Stimulated activated CD4-positive, alpha-beta T cell treated with anti-CD3 and anti-CD28 coated beads, Interleukin-15, amount 100 ng/mL, for 48 hours (primary cell): ENCODE measurements at places on chromosomes 13 and 19.

- DNase-seq, result no peak
These were observed 44.2 kb downstream of the CHST8 start for GRCh38 chr19:33665776-33666595.

GRCh38 chr19:46784262-46785053, 3.9 kb downstream of the SLC1A5 start:
- peak; percentile 70 for DNase-seq

DNA sequence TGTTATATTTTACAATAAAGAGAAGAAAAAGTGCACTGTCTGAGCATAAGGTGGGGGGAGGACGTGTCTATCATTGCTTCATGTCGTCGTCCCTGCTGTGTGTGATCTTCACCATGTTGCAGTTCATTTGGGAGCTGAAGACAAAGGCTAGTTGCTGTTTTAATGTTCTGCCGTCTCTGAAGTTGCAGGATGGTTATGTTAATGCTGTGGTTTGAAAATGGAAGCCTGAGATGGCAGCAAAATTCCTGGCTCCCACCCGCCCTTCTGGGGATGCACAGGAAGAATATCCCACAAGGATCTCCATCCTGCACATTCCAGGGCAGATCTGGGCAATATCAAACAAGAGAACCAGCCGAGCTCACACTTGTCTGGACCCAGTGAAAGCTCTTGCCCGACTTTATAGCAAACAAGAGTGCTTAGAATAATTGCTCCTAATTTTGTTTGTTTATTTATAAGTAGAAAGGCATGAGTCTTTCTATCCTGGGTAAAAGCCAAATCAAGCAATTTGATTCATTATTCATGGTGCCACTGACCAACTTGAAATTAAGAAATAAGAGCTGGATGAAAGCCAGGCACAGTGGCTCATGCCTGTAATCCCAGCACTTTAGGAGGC, 110.3 kb upstream of the ABCC4 start:
- no peak for DNase-seq

GRCh38 chr19:17418710-17419109, 1.1 kb upstream of the MVB12A start:
- DNase-seq, result no peak

- no peak for DNase-seq
These were observed 9.8 kb upstream of the CEACAM18 start for GRCh38 chr19:51468545-51468920.

DNA sequence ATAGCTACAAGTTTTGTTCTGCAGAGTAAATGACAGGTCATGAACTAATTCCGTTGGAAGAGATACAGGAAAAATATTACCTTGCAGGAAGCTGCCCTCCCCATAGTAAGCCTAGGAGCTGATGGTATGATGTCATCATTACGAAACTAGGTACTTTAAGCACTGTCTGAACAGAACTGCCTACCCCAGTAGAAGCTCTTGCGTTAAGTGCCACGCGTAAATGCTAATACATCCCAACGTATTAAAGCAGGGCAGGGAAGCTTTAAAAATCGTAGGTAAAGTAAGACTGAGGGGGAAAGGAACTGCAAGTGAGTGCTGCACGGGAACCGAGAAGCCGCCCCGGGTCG, 572 bp downstream of the UGGT2 start:
- DNase-seq, result no peak

GRCh38 chr19:7638802-7639465, 2.0 kb downstream of the STXBP2 start:
- no peak for DNase-seq

GRCh38 chr19:28075229-28075628, 1137.7 kb downstream of the UQCRFS1 start:
- DNase-seq, result no peak

DNA sequence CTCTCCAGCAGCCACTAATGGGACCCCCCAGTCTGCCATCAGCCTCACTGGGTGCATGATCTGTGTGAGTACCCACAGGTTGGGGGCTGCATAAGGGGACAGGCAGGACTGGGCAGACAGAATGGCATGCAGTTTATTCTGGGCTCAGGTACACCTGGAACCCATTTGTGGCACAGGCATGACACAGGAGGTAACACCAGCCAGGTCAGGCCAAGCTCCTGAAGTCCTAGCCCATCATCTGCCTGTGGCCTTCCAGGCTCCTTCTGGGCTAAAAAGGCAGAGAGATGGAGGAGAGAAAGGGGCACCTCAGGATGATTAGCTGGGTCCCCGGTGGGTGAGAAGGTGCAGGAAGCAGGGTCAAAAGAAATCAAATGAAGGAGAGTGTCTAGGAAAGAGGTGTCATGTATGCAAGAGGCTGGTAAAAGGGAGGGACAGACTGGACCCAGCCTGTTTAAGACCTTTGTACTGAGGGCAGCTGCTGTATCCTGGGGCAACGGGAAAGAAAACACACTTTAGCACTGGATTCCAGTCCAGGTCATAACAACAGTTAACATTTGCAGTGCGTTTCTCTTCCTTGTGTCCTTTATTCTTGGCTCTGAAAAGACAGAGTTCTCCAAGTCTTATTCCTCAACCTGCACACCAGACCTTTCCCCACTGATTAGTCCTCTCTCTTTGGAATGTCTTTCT, 20.2 kb upstream of the DGKH start:
- no peak for DNase-seq

GRCh38 chr19:7328647-7329046, 20.1 kb upstream of the ARHGEF18 start:
- DNase-seq, result no peak

DNA sequence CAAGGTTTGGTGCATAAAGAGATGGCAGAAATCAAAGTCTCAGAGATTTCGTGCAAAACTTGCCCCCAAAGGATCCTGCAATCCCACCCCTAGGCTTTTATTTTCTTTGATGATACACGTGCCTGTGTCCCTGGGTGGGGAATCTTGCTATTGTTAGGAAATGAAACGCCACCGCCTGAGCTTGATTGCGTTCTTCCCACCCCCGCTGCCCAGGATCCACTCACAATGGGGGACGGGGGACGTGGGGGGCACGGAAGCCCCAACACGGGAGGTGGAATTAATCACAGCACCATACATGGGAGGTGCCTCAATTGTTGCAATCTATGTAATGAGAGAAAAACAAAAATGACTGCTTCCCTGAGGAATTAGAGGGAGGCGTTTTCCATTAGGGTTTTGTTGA, 39.6 kb downstream of the ZNRF4 start:
- no peak for DNase-seq

DNA sequence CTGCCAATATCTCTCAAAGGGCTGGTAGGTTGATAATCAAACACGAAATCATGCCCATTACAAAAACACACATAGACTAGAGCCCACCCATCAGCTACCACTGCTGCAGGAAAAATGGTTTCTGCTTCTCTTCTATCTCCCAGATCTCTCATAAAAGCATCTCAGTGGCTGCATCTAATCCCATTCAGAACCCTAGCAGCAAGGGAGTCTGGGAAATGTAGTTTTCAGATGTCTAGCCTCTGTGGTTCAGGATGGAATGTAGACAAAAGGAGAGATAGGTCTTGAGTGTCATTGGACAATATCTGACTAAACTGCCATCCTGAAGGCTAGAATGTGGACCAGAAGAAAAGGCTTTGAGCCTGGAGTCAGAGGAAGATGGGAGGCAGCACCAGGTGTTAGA, 32.1 kb downstream of the RDH8 start:
- no peak for DNase-seq

DNA sequence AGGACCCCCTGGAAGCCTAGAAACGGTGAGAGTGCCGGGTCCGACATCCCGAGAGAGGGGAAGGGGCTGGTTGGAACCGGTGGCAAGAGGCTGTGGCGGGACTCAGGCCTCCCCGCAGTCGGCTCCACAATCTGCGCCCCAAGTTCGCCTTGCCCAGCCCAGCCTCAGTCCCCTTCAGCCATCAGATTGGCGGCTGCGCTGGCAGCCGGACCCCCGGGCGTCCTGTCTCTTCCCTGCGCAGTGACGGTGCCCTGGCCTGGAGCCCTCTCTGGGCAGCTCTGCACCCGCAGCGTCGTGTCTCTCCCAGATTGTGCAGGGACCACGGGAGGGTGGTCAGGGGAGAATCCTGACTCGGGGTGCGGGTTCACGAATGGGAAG, 315 bp downstream of the ZNF492 start:
- DNase-seq, result no peak

GRCh38 chr13:85334187-85334586, 465.0 kb downstream of the SLITRK6 start:
- no peak for DNase-seq

GRCh38 chr13:77345150-77345780, 18.4 kb upstream of the MYCBP2 start:
- no peak for DNase-seq

DNA sequence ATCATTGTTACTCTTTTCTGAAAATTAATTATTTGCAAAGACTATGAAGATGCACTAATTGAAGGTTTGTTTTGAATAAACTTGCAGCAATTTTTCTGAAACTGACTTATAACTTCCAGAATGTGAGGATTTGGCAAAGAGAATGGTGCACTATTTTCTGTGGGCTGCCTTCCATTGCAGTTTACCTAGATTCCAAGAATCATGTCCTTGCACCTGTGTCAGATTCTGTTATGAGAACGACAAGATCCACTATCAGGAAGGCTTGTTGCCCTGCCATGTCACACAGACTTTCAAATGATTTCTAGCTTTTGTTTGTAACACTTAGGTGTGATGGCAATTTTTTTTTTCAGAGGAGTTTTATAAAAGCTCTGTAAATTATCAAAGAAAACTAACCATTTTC, 5.6 kb upstream of the SLAIN1 start:
- DNase-seq, result no peak

DNA sequence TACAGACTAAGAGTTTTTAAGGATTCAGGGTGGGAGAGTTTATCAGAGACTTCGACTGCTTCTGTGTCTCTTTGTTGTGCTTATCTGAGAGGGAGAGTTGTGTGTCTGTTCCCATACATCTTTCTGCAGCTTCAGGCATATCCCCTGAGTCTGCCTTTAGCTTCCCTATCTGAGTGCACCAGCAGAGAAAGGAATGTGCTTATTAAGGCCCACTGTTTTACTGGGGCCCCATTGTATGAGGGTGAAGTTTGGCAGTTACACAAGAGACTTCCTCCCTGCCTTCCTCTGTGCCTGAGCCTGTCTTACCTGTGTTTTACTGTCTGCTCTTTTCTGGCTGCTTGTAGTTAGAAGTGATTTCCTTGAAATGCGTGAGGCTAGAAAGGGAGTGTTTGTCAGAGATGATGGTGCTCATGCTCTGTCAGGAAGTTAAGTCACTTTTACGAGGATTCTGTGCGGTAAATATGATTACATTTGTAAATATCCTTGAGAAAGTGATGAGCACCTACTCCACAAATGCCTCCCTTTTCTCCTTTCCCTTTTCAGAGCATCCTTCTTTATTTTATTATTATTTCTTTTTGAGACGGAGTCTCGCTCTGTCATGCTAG, 1228.9 kb upstream of the MIR17HG start:
- DNase-seq, result no peak

DNA sequence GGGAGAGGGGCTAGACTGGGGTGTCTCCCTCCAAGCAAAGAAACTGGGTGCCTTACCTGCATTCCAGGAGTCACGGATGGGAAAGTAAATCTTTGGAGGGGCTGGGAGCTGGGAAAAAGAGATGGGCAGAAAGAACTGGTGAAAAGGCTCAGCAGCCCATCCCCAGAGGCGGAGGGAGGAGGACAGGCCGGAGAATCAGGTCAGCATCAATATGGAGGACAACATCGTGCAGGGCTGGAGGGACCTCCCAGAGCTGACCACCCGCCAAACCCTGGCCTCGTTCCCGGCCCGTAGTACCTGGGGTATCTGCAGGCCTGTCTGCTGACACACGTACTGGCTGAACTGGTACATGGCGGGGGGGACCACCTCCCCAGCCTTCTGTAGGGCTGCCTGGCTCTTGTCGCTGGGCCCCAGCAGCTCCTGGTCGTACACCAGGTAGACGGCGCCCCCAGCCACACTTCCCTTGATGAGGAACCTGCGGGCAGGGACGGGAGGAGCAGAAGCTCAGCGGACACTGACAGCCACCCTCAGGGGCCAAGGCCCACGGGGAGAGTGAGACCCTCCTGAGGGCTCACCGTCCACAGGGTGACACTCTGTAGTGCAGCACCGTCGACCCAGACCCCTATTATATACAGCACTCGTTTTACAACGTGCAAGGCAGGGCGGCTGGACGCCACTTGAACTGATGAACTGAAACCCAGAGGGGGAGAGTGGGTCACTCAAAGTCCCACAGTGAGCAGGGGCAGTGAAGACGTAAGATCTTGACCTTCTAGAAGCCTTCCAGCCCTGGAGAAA, 830 bp downstream of the MICOS13 start:
- DNase-seq, result no peak

DNA sequence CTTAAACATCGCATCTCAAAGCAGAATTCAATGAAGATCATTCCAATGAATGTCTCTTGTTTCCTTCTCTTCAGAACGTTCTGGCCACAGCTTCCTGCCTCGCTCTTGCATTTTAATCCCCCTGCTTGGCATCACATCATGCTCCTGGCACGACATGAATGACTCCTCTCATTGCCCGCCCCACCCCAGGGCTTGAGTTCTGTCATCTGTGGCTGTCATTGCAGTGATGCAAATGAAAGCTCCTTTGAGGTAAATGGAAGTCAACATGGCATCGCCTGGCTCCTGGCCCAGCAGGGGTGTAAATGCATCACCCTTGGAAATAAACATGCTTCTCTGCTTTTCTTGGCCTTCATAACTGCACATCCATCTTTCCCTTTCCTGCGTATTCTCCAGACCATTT, 48.6 kb downstream of the SCEL start:
- DNase-seq, result no peak

GRCh38 chr19:4362831-4363545, 19.6 kb downstream of the MPND start:
- no peak for DNase-seq

DNA sequence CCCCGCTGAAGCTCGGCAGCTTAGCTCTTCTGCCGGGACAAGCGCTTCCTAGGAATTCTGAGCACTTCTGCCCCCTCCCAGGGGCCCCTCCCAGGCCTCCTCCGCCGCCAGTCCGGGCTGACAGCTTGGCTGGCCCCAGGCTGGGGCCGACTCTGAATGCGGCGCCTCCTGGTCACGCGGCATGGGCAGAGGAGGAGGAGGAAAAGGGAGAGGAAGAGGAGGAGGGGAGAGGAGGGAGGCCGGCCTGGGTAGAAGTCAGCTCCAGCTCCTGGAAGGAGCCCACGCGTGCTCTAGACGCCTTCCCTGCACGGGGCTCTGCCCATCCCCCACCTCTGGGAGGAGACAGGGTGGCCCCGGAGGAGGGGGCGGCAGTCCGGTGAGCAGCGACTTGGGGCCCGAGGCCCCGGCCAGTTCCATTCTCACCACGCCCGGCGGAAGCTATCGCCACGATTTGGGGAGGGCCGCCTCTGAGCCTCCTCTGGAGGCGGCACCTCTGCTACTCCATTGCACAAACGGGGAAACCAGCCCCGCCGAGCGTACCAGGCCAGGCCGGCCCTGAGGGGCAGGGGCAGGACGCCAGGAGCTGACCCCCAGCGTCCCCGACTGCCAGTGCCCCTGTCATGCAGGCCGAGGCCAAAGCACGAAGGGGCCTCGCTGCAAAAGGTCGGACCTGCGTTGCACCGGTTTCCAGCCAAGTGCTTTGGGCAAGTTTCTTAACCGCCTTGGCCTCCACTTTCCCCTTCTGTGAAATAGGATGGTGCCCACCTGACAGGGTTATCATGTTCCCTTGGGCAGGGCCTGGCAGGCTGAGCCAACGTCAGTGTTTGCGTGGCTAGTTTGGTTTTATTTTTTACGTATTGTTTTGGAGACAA, 31.6 kb downstream of the CCNE1 start:
- no peak for DNase-seq
